ENCODE measurements at places on chromosomes 1 and 21. TPM values are rescaled to one million over a fixed set of nuclear protein-coding genes. Genes with fewer than 3 reads are reported as not detected.

DNA sequence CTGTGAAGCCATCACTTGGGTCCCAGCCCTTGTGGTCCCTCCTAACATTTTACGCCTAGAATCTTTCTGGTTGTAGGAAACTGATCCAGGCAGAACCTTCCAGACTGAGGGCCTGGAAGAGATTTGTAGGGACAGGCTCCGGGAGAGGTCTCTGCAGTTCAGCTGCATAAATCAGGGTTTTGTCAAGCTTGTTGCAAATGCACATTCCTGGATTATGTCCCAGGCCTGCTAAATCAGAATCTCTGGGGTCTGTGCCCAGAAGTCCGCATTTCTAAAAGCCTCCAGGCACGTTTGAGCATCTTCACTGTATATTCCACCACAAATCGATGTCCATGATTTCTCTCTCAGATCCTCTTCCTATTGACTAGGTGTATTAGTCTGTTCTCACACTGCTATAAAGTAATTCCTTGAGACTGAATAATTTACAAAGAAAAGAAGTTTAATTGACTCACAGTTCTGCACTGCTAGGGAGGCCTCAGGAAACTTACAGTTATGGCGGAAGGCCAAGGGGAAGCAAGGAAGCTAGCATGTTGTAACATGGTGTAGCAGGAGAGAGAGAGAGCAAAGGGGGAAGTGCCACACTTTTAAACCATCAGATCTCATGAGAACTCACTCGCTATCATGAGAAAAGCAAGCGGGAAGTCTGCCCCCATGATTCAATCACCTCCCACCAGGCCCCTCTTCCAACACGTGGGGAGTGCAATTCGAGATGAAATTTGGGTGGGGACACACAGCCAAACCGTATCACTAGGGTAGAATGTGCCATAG lies 1.2 kb upstream of the FHAD1 start:
- H3K27me3 ChIP-seq, result peaks cover 45% of the 10 kb centered on the region
- no peak overlapping the region for H3K27ac ChIP-seq
- no peak for DNase-seq
- H3K4me1 ChIP-seq, result peaks cover 30% of the 10 kb centered on the region
- H3K4me3 ChIP-seq, result no peak overlapping the region

GRCh38 chr1:8662380-8663072 lies 154.9 kb downstream of the RERE start:
- no peaks in the 10 kb centered on the region for H3K27me3 ChIP-seq
- peaks cover 20% of the 10 kb centered on the region for H3K4me1 ChIP-seq
- no peaks in the 10 kb centered on the region for H3K36me3 ChIP-seq
- peak overlapping the region; percentile 8 for H3K27ac ChIP-seq
- DNase-seq, result no peak
- no peak overlapping the region for H3K4me3 ChIP-seq

GRCh38 chr21:38140207-38140903 lies 116.4 kb upstream of the KCNJ15 start:
- H3K4me3 ChIP-seq, result no peak overlapping the region
- H3K36me3 ChIP-seq, result peaks cover 22% of the 10 kb centered on the region
- DNase-seq, result no peak
- no peak overlapping the region for H3K27ac ChIP-seq

Gene UBAP2L
- total RNA-seq, result 206 TPM

Gene FNDC10
- total RNA-seq, result 3.8 TPM

DNA sequence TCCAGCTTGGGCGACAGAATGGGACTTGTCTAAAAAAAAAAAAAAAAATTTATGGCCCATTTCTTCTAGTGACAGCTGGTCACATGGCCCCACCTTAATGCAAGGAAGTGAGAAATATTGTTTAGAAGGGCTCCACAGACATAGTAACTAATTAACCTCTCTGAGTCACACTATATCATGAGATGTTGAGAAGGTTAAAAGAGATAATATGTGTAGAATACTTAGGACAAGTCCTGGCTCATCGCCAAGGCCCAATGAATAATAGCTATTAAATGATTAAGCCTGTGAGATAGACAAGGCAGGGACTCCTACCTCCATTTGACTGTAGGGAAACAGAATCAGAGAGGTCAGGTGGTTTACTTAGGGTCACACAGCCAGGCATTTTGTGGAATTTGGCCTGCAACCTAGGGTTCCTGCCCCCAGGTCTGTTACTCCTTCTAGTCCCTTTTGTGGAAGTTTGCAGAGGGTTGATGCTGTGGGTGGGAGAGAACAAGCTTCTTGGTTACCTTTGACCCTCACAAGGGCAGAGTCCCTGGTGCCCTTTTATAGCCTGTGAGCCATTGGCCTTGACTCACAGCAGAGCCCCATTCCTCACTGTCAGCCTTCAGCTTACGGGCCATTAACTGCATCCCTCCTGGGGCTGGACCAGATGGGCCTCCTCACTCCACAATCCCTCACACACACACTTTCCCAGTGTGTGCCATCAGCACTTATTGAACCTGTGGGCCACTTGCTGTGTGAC lies 48.5 kb downstream of the OPRD1 start:
- H3K4me1 ChIP-seq, result no peaks in the 10 kb centered on the region
- H3K27me3 ChIP-seq, result peaks cover 3% of the 10 kb centered on the region
- no peak overlapping the region for H3K27ac ChIP-seq
- no peak for DNase-seq
- no peak overlapping the region for H3K4me3 ChIP-seq

- H3K27me3 ChIP-seq, result no peaks in the 10 kb centered on the region
- H3K4me3 ChIP-seq, result no peak overlapping the region
- peak; percentile 90 for DNase-seq
These were observed 9.3 kb downstream of the MASP2 start for GRCh38 chr1:11037740-11038182.

GRCh38 chr21:43866659-43867331 lies 1.8 kb downstream of the AGPAT3 start:
- H3K27me3 ChIP-seq, result no peaks in the 10 kb centered on the region
- no peak for DNase-seq
- H3K4me3 ChIP-seq, result peak overlapping the region; percentile 86
- peaks cover 22% of the 10 kb centered on the region for H3K36me3 ChIP-seq

DNA sequence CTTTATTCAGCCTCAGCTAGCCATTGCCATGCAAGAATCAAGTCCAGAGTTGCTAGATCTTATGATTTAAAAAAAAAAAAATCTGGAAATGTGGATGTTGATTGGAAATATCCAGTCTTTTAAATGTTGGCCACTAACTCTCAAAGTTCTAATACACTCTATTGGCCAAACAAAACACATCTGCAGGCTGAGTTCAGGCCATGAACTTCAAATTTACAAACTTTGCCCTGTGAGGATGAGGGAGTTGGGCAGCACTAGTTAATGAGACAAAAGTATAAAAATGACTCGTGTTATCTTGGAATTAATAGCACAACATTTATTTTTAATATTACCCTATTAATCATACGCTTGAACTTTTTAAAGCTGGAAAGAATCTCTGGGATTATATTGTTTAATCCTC lies 432.3 kb downstream of the PLPP3 start:
- H3K27ac ChIP-seq, result no peak overlapping the region
- H3K27me3 ChIP-seq, result peaks cover 6% of the 10 kb centered on the region
- H3K36me3 ChIP-seq, result no peaks in the 10 kb centered on the region
- no peak overlapping the region for H3K4me3 ChIP-seq
- DNase-seq, result no peak

DNA sequence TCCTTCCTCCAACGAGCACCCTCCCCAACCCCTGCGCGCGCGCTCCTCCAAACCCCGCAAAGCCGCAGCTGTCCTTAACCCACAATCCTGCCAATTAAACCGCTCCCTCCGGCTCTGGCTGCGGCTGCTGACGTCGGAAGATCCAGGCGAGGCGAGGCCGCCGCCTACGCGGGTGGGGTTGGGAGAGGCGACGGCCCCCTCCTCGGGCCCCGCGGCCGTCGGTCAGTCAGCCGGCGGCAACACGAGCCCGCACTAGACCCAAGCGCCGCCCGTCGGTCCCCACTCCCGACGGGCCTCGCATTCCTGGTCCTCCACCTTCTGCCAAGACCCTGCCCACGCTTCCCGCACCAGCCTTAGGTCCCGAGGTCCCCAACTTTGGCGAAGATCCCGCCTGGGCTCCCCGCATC lies 75.4 kb downstream of the VWA5B1 start:
- H3K27me3 ChIP-seq, result peaks cover 64% of the 10 kb centered on the region
- no peak for DNase-seq
- no peaks in the 10 kb centered on the region for H3K4me1 ChIP-seq
- no peak overlapping the region for H3K4me3 ChIP-seq

Gene ZMYND12
- total RNA-seq, result 0.41 TPM

Gene RAB7B
- total RNA-seq, result not detected

GRCh38 chr1:20100632-20101355 lies 18.5 kb downstream of the PLA2G2D start:
- no peak overlapping the region for H3K27ac ChIP-seq
- DNase-seq, result no peak
- no peaks in the 10 kb centered on the region for H3K36me3 ChIP-seq
- H3K4me1 ChIP-seq, result peaks cover 2% of the 10 kb centered on the region
- no peak overlapping the region for H3K4me3 ChIP-seq
- H3K27me3 ChIP-seq, result peaks cover 6% of the 10 kb centered on the region

Gene MSH4
- 1.0 TPM for total RNA-seq

- peaks cover 20% of the 10 kb centered on the region for H3K4me1 ChIP-seq
- H3K36me3 ChIP-seq, result no peaks in the 10 kb centered on the region
- H3K4me3 ChIP-seq, result peak overlapping the region; percentile 24
- H3K27ac ChIP-seq, result no peak overlapping the region
- H3K27me3 ChIP-seq, result no peaks in the 10 kb centered on the region
- no peak for DNase-seq
These were observed 2.3 kb upstream of the CCSAP start for GRCh38 chr1:229344937-229345684.

Gene APCS
- total RNA-seq, result not detected

Data from naive thymus-derived CD8-positive, alpha-beta T cell (primary cell).